ENCODE measurements at places on chromosomes 5 and 9.

DNA sequence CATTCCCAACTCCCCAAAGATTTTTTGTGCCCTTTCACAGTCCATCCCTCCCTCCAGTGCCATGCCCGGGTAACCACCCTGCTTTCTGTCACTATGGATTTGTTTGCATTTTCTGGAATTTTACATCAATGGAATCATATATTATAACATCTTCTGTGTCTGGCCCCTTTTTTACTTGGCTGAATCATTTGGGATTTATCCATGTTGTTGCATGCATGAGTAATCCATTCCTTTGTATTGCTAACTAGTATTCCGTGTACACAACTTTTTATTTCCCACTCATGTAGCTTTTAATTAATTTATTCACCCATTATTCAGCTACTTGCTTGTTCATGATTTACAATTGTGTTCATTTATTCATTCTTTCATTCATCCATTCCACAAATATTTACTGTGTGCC lies 94.1 kb downstream of the FGF18 start:
- DNase-seq: no peak

DNA sequence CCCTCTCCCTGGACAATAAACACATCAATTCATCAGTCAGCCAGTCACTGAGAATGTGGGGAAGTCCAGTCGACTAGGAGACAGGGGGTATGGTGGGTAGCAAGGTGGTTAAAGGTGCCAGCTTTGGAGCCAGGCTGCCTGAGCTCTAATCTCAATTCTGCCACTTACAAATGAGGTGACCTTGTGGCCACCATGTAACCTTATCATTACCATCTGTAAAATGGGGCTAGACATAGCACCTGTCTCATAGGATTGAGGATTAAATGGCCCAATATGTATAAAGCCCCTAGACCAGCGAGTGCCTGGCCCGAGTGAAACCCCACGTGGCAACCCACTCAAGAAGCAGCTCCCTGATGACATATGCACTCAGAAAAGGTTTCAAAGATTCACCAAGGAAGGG lies 73.3 kb upstream of the TBC1D2 start:
- no peak for DNase-seq

GRCh38 chr5:1079486-1079885 lies 32.4 kb downstream of the SLC12A7 start:
- no peak for DNase-seq

DNA sequence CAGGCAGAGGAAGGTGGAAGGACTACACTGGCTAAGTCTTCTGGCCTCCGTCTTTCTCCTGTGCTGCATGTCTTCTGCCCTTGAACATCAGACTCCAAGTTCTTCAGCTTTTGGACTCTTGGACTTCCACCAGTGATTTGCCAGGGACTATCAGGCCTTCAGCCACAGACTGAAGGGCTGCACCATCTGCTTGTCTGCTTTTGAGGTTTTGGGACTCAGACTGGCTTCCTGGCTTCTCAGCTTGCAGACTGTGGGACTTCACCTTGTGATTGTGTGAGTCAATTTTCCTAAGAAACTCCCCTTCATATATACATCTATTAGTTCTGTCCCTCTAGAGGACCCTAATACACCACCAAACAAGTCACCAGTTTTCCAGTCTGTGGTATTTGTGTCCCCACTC lies 9.7 kb upstream of the ANKDD1B start:
- DNase-seq: no peak

DNA sequence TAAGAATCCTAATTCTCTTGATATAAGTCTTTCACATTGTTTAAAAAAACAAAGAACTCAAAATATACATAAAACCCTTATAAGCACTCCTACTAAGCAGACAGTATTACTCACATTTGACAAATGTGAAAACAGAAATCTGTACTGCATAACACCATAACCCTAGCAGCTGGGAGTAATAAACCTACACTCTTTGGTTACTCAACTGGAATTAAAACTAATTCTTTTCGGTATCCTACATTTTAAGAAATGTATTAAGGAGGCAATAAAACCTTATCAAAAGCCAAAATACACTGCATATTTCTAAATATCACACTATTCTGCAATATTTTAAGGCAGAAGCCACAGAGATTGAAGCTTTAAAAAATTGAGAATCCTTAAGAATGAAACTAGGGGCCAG lies 6.8 kb downstream of the AUH start:
- no peak for DNase-seq

GRCh38 chr9:79623799-79624721 lies 52.3 kb downstream of the TLE4 start:
- DNase-seq: no peak

DNA sequence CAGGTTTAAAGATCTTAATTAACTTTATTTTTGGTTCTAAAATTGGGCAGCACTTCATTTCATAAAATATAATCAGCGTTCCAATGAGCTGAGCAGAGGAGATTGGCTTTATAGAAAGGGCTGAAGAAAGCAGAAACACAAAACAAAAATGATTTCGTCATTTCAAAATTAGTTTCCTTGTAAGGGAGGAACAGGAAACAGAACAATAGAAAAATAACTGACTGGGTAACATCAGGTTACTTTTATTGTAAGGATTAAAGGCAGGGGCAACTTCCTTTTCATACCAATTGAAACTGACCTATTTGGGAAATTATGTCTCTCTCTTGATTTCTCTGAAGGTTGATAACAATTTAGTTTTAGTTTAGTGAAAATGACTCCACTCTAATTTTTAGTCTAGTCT lies 157.1 kb downstream of the ATP10B start:
- no peak for DNase-seq

All from spinal cord (tissue), 10 donors.